Activated B cell treated with CpG ODN at 0.5 μM for 24 hours (primary cell): ENCODE measurements at places on chromosomes 1 and 21.
A peak's percentile ranks its signal among the peaks of the same experiment; 100 is the strongest.

DNA sequence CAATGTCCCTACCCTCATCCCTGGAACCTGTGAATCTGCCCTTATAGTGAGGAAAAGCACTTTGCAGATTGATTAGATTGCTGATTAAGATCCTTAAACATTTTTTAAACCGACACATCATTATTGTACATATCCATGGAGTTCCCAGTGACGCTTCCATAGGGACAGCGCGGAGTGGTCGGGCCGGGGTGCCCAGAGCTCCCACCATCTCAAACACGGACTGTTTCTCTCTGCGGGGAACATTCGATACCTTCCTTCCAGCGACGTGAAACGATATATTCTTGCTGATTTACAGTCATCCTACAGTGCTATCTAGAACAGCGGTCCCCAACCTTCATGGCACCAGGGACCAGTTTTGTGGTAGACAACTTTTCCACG lies 4.0 kb downstream of the KRTAP10-12 start:
- DNase-seq, result no peak

- DNase-seq, result peak; percentile 68
Observed at GRCh38 chr1:11337580-11338073, 64.6 kb downstream of the UBIAD1 start.

GRCh38 chr1:173749137-173749536 lies 34.4 kb downstream of the KLHL20 start:
- DNase-seq, result no peak

DNA sequence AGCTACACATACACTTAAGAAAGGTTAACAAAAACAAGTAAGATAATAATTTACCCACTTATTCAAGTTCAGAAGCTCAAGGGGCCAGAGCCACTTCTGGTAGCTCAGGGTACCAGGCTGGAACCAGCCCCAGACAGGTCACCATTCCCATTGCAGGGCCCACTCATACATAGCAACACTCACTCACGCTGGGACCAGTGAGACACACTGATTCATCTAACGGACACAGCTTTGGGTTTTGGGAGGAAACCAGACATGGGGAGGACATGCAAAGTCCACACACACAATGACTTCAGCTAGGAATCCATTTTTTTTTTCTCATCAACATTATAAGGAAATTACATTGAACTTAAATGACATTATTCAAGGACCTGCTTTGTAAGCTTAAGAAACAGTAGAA lies 169.1 kb downstream of the ZC3H11B start:
- no peak for DNase-seq

- no peak for DNase-seq
Observed at GRCh38 chr1:9008236-9008635, 18.0 kb downstream of the SLC2A7 start.

DNA sequence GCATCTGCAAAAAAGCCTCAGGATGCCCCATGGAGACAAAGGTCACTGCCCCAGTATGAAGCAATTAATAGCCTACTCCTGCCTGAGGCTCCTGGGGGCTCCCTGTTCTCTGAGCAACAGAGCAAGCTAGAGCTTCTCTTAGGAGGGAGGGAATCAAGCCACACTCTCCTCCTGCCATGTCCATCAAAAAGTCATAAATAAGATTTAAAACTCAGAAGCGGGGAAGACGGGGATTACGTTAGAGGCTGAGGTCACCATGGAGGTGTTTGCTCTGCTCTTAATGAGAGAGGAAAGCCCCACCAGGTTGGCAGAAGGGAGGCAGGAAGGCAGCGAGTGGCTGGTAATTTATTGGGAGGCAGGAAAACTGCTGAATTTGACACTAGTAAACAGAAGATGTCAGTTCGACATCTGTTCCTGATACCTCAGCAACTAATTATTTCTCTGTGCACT lies 98.4 kb upstream of the TNR start:
- no peak for DNase-seq

- DNase-seq, result no peak
Observed at GRCh38 chr1:155006601-155007101, 4.0 kb downstream of the ZBTB7B start.

DNA sequence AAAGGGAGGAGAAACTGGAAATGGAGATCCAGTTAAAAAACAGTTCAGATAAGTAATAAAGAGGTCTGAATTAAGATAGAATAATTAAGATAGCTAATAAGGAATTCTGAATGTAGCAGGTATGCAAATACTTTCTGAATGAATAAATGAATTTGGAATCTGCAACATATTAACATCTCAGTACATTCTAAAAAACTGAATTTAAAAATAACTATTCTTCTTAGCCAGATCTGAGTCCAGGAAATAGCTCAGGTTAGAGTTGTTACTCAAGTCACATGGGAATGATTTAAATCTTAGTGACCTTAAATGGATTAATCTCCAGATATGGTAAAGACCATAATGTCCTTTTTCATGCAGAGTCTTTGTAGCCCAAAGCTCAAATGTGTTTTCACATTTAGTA lies 51.2 kb downstream of the EYA3 start:
- DNase-seq, result no peak

GRCh38 chr1:172764378-172764777 lies 105.5 kb downstream of the FASLG start:
- DNase-seq, result no peak

DNA sequence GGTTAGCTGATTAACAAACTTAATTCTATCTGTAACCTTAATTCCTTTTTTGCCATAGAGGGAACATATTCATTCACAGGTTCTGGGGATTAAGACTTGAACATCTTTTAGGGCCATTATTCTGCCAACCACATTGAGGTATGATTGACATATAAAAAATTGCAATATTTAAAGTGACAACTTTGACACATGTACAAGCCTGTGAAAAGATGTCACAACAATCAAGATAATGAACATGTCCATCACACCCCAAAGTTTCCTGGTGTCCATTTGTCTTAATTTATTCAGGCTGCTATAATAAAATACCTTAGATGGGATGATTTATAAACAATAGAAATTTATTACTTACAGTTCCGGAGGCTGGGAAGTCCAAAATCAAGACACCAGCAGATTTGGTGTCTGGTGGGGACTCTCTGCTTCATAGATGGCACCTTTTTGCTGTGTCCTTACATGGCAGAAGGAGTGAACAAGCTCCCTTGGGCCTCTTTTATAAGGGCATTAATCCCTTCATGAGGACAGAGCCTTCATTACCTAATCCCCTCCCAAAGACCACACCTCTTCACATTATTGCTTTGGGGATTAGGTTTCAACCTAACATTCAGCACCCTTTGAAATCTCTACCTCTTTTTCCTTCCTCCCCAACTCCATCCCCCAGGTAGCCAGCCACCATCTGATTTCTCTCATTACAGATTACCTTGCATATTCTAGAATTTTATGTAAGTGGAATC lies 33.0 kb upstream of the TP53BP2 start:
- DNase-seq, result no peak

DNA sequence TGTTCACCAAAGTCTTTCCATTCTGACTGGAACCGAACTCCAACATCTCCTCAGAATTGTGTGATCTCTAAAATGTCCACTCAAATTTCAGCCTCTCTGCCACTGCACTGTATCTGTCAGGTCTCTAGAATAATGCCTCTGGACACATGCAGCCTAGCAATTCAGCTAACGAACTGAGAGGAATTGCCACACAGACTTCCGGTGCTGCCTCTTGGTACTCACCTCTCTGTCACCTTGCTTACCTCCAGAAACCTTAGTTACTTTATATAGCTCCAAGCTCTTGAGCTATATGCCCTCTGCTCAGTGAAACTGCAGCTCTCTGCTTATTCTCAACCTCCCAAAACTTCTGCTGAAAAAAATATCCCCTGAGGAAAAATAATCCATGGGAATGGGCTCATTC lies 2.7 kb upstream of the CHRM3 start:
- no peak for DNase-seq

DNA sequence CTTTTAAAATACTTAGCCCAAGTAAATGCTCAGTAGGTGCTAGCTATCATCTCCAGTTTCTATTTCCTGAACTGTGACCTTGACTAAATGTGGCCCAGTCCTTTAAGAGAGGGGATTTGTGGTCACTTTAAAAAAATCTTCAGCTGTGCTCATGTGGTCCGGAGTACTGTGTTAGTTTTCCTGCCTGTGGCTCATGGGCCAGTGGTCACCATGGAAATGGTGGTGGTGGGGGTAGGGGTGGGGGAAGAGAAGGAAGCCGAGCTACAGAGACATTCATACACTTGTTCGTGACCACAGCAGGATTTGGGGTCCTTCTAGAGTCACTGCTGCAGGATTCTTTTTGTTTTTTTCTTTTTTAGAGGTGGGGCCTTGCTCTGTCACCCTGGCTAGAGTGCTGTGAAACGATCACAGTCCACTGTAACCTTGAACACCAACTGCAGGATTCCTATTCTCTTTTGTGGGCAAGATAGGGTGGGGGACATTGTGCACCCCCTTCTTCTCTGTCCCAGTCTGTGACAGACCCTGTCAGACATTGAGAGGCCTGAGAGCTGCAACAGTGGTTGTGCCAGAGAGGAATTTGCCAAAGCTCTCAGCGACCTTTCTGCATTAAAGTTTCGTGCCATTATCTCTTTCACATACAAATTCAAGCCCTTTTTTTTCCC lies 25.8 kb downstream of the KIF26B start:
- DNase-seq, result no peak

GRCh38 chr1:182629499-182630096 lies 25.4 kb upstream of the RGS16 start:
- DNase-seq, result no peak

DNA sequence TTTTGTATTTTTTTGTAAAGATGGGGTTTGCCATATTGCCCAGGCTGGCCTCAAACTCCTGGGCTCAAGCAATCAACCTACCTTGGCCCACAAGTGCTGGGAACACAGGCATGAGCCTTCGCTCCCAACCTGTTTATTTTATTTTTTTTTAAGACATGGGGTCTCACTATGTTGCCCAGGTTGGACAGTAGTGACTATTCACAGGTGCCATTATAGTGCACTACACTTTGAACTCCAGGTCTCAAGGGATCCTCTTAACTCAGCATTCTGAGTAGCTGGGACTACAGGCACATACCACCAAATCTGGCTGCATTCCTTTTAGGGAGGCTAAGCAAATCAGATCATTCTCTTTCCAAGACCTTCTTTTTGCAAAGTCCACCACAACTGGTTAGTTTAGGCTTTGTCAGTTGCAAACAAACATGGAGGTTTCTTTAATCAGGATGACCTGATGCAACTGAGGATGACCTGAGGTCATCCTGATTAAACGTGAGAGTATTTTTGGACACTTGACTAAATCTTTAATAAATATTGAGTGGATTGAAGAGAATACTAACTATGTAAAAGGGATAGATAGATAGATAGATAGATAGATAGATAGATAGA lies 30.0 kb upstream of the RALGPS2 start:
- no peak for DNase-seq

GRCh38 chr1:204989266-204990058 lies 53.5 kb upstream of the CNTN2 start:
- peak; percentile 34 for DNase-seq

GRCh38 chr21:40164905-40165772 lies 297.9 kb downstream of the PCP4 start:
- no peak for DNase-seq

DNA sequence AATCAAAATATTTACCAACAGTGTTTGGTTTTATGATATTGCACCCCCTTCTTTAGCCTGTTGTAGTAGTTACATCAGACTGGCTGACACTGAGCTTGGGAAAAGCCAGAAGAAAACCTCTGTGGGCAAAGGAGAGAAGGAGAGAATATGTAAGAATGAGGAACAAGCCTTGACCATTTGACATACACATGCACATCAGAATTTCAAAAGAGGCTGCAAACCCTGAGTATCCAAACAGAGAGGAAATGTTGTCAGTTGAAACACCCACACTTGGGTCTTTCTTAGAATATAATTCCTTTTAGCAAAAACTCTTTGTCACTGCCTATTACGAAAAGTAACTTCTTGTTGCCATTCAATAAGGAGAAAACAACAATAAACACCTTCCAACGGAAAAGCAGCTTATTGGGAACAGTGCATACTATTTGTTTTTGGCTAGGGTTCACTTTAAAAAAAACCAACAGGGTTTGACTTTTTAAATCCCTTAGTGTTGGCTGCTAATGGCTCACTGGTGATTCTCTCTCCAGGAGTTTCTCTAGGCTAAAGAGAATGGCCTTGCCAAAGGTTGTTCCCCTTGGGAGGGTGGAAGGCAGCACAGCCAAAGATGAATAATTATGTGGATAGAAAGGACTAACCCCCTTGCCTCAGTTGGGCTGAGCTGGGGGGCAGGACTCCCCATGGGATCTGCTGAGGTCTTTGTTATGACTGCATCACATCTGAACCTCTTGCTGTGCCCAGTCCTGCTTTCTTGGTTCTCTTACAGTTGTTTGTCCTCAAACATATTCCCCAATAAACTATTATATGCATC lies 48.9 kb downstream of the GORAB start:
- no peak for DNase-seq

DNA sequence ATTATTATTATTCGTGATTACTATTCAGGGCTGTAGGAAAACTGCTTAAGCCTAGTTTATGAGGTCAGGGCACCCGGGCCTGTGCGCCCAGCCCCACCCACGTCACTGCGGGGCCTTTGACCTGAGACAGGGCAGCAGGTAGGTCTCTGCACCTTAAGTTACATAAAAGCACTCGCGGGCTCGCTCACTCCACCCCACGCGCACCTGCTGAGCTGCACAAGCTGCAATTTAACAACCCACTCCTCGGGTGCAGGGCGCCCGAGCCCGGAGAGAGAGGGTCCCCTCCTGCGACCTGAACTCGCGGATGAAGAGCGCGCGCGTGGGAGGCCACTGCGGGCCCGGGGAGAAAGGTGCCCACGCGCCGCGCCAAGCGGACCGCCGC lies 477 bp downstream of the ICMT start:
- no peak for DNase-seq

DNA sequence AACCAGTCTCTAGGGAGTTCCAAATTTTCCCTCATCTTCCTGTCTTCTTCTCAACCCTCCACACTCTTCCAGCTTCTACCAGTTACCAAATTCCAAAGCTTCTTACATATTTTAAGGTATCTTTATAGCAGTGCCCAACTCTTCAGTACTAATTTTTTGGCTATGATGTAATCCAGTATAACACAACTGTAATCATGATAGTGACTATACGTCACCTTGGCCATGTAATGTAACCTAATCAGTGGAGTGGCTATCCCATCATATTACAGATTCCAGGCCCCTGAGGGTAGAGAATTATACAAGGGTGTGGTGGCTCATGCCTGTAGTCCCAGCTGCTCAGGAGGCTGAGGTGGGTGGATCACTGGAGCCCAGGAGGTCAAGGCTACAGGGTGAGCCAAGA lies 143.2 kb downstream of the CLEC20A start:
- DNase-seq, result no peak

DNA sequence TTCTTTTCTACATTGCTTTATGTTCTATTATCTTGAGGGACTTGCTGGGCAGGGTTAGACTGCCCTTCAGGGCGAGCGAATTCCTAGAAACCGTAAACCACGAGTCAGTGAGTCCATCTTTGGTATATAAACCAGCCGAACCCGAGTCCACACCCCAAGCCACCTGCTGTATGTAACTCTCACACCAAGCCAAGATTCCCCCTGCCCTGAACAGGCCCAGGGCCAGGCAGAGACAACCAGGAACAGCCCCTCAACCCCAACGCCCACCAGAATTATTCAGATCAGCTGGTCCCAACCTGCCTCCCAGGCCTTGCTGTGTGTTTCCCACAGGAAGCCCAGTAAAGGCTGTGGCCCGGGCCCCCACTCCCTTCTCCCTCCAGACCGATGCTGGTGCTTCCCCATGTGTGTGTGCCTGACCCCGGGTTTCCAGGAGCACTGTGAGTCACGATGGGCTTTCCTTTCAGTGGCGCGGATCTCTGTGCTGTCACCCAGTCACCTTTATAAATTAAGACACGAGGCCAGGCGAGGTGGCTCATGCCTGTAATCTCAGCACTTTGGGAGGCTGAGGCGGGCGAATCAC lies 17.1 kb downstream of the KIF17 start:
- no peak for DNase-seq

- no peak for DNase-seq
Observed at GRCh38 chr21:35398346-35398982, 349.4 kb upstream of the RUNX1 start.
